Activated effector memory CD4-positive, alpha-beta T cell treated with anti-CD3 and anti-CD28 coated beads, Interleukin-2, amount 50 U/mL, for 16 hours (primary cell): ENCODE measurements at places on chromosomes 3 and 15.
A peak's percentile ranks its signal among the peaks of the same experiment; 100 is the strongest.

- no peak for DNase-seq
Measured at GRCh38 chr3:175378348-175378747, 519.2 kb downstream of the NAALADL2 start.

- peak; percentile 36 for DNase-seq
Measured at GRCh38 chr3:141076036-141076773, 25.1 kb downstream of the SPSB4 start.

DNA sequence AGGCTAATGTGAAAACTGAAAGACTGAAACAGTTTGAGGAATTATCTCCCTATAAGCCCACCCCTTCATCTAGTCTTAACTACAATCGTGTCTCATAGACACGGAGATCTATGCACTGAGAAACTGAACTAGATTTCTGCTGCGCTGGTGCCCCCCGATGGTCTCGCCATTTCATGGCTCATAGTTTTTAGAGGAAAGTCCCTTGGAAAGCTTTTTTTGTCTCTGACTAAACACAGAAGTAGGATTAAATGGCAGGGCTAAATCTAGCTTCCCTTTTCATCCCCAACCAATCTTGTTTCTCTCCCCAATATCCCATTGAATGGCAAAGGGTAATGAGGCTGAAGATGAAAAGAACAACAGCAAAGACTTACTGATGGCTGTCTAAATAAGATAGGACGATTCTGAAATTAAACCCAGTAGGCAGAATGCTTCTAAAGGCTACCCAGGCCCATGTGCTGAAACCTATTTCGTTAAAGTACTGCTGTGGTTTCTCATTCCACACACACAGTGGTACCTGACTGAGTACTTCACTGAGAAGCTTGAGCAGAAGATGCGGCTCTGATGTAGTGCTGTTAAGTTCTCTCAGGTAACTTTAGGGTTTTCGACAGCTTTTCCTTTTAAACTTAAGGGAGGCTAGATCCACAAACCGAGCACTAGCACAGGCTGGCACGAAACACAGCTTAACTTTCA is 142.7 kb downstream of the GADL1 start:
- DNase-seq, result peak; percentile 74

GRCh38 chr3:74613521-74614106 is 845 bp downstream of the CNTN3 start:
- no peak for DNase-seq

GRCh38 chr3:98778852-98779413 is 15.8 kb downstream of the ST3GAL6 start:
- no peak for DNase-seq

DNA sequence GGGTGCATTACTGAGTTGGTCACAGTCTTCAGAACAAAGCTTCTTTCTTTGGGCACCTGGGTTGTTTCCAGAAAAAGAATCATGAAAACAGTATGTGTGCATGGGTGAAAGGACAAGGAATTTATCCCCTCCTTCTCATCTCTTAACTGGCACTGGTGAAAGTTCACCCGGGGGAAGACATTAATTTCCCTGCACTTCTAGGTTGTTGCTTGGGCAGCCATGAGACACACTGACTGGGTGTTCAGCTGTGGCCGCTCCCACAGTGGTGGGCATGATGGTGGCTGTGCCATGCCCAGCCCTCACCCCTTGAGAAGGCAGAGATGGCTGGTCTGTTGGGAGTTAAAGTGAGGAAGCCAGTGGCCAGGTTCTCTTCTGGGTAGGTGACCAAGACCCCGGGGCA is 16.6 kb upstream of the KY start:
- no peak for DNase-seq

DNA sequence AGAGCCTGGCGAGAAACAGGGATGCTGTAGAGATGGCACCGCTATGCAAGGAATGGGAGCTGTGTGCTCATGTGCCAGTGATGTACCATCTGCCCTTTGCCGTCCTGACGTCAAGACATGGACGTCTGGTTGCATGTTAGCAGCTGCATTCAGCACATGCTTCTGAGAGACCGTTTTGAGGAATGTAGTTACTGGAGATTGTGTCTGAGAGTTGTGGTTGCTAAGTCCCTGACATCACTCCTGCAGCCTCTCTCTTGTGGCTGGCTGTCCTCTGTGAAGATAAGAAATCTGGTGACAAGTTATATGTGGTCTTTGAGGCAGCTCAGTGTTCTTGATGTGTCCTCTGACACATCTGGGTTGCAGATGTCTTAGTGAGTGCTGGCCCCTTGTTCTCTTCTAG is 165.1 kb downstream of the APBA2 start:
- DNase-seq, result no peak

- no peak for DNase-seq
Measured at GRCh38 chr3:18122264-18122663, 302.9 kb downstream of the SATB1 start.

DNA sequence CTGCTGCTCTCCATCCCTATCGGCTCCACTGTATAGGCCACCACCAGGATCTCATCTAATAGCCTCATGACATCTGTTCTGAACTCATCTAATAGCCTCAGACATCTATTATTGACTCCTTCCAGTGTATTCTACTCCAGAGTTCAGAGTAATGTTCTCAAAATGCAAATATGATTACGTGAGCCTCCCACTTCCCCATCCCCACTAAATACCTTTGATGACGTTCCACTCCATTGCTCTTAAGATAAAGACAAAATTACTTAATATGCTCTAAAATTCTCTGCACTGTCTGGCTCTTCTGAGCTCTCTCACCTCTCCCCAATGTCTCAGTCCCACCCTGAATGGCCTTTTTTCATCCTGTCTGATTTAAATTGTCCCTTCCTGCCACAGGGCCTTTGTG is 94.7 kb downstream of the SAMMSON start:
- no peak for DNase-seq

DNA sequence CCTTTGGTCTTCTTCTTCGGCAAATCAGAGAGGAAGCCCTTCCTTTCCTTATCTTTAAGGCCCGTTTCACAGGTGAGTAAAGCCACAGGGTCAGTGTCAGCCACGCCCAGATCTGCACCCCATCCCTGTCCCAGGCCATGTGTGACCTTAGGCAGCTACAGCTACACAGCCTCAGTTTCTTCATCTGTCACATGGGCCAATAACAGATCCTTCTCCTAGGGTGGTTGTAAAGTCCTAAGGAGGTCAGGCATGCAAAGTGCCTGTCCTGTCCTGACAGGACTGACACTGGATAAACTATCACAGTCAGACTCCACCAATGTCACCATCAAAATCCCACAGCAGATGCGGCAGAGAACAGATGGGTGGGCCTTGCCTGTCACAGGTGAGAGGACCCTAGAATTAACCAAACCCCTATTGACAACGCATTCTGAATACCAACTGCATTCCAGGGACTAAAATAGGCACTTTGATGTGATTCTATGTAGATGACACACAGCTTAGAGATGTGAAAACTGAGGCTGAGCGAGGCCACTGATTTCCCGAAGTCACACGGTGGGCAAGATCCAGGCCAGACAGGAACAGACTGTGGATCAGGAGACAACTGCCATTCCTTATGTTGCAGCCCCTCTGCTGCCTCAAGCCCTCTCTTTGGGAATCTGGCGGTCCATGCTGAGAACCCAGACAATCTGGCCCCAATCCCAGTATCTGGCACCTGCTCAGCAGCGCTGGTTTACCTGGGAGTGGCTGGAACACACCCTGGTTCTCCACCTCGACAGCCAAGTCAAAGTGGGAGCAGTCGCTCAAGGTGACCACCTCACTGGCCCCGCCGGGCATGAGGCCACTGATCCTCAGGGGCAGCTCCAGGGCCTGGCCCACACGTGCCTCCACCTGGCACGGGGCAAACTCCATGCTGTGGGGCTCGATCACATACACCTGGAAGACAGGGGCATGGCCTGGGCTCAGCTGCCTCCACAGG is 48.7 kb downstream of the NUP210 start:
- DNase-seq, result no peak

DNA sequence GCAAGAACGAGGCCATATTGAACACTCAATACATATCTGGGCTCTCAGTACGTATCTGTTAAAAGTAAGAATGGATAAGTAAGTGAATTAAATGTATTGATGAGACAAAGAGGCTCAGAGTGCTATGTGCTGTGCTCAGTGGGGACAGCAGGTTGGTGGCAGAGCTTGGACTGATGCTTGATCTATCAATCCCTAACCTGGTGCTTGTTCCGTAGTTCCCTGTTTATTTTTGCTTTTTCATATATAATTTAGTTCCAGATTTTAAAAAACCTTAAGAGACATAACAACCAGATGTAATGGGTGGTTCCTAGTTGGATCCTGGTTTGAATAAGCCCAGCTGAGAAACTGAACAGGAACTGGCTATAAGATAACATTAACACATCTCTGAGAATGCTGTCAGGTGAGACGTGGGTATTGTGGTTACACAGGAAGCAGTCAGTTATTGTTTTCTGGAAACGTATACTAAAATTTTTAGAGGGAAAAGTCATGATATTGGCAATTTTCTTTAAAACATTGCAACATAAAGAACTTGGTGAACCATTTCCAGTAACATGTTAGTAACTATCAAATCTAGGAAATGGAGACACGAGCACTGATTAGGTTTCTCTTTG is 120.5 kb downstream of the FOXB1 start:
- DNase-seq, result no peak

GRCh38 chr3:72009851-72010443 is 225.0 kb upstream of the PROK2 start:
- DNase-seq, result no peak

GRCh38 chr3:21694506-21694905 is 56.5 kb downstream of the ZNF385D start:
- no peak for DNase-seq

- no peak for DNase-seq
Measured at GRCh38 chr15:39735120-39735717, 47.4 kb downstream of the FSIP1 start.

DNA sequence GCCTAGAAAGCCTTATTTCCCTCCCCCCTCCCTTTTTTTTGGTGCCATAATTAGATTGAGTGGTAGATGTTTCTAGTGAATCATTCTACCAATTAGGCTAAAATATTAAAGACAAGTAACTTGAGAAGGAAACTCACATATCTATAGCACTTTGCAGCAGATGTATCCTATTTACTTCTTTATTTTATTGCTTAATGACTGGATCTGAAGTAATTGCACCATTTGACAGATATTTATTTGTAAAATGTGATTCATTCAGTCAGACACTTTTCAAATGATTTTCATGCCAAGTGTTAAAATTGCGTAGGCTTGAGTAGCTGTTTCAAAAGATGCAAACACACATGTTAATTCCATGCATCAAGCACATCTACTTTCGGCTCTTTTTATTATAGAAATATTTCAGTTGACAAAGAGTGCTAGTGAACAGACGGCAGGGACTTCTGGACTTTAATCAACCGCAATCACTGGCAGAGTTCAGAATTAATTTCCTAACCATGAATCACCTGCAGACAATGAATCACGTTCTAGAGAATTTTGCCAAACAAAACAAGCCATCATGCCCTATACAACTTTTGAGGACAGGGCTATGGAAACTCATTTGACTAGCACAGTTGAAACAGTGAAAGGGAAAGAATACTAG is 636.8 kb downstream of the MECOM start:
- DNase-seq, result no peak

- DNase-seq, result peak; percentile 64
Measured at GRCh38 chr3:161372321-161373260, 1.3 kb upstream of the SPTSSB start.

DNA sequence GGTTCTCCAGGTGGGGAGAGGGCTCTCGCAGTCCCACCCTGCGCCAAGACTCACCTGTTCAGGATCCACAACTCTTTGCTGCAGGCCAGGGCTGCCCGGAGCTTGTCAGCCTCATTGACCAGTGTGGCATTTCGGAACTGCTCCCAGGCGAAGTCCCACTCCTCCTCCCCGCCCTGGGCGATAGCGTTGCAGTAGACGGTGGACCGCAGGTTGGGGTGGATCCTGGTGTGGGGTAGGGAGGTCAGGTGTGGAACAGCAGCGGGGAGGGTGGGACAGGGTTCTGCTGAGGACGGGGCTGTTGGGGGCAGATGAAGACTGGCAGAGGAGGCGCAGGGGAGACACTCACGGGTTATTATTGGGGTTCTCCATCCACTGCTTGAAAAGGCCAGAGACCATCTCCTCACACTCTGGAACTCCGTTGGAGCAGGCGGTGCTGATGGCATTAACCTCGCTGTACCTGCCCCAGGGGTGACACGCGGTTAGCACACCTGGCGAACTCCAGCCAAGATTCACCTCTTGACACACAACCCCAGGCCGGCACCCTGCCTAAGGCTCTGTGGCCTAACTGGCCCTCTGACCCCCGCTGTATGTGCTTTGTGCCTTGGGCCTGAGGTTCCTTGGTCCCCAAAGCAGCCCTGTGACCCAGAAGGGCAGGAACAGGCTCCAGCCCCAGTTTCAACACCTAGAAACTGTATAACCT is 16.1 kb downstream of the MESP2 start:
- DNase-seq, result no peak

DNA sequence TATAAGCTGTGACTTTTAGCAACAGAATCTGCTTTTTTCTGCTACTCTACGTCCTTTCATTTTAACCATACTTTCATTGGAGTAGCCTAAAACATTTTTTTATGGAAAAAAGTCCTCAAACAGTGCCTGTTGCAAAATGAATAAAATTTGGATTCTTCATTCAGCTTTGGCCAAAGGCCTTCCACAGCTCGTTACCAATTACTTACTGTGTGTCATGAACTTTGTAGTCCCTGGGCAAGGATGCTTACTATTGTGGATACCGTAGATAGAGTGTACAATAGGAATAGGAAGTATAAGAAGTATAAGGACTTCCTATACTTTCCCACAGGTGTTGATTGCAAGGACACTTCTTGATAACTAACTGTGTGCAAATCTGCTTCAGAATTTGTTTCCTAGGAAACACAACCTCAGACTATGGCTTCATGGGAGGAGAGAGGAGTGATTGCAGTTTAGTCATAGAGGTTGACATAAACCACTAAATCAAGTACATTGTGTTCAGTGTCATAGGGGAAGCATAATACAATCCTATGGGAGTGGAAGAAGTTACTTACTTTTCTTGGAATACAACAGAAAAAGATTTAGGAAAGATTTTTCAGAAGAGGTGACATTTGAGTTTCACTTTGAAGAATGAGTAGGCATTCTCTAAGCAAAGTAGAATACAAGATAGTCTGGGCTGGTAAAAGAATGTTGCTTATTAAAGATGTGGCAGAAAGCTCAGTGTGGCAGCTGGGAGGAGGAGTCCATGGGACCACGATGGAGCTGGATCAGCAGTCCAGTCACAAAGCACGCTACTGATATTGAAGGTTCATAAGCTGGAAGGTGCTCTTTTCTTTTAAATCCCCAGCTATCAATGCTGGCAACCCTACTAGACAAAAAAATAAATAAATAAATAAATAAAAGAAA is 309.7 kb upstream of the TPRG1 start:
- no peak for DNase-seq

DNA sequence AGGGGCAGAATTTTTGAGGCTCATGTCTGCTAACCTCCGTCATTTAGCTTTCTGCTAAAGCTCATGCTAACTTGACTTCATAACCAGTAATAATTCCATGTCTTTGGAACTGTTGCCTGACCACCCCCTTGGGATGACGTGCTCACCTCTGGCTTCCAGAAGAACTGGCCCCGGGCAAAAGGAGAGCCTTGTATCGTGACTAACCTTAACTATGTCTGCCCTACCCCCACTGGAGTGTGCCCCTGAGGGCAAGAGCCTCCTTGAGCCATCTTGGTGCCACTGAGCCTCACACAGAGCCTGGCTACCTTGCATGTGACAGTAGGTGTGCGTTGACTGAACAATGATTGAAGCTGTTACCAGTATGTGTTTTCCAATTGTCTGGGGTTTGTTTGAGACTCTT is 4.7 kb downstream of the LRRK1 start:
- no peak for DNase-seq
